ENCODE measurements at places on chromosomes 11 and 22.
A peak's percentile ranks its signal among the peaks of the same experiment; 100 is the strongest.

GRCh38 chr11:110514967-110515366 lies 85.2 kb downstream of the FDX1 start:
- no peak for DNase-seq

- DNase-seq, result no peak
These were observed 93.3 kb downstream of the BRD1 start for GRCh38 chr22:49734390-49734789.

GRCh38 chr22:38270091-38270992 lies 2.5 kb downstream of the TMEM184B start:
- DNase-seq, result peak; percentile 14

DNA sequence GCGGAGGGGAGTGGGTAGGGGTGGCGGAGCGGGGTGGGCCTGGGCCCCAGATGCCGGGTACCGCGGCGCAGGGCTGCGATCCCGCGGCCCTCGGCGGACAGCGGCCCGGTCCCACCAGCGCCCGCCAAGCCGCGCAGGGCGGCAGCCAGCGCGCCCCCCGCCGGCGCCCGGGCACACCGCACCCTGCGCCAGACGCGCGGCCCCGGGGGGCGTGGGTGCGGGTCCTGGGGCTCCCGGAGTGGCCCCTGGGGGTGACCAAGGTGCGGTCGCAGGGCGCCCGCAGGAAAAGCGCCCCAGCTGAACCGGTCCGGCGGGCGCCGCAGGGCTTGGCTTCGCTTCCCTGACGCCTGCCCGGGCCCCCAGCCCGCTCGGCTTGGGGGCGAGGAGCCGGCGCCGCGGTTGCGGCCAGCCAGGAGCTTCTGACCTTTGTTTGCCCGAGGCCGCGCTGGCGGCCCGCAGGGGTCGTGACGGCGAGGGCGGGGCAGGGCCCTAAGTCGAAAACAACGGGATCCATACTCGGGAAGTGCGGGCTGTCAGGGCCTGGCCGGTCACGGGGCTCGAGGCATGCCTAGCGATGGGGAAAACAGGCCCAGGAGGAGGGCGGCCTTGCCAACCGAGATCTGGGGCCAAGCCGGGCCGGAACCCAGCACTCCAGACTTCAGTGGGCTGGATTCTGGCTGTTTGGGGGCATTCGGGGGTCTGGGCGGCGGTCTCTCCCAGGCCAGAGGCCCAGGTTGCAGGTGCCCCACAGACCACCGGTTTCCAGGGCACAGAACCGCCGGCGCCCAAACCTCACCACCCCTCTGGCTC lies 581 bp upstream of the AP5B1 start:
- no peak for DNase-seq

GRCh38 chr11:45156201-45156600 lies 9.8 kb downstream of the PRDM11 start:
- no peak for DNase-seq

DNA sequence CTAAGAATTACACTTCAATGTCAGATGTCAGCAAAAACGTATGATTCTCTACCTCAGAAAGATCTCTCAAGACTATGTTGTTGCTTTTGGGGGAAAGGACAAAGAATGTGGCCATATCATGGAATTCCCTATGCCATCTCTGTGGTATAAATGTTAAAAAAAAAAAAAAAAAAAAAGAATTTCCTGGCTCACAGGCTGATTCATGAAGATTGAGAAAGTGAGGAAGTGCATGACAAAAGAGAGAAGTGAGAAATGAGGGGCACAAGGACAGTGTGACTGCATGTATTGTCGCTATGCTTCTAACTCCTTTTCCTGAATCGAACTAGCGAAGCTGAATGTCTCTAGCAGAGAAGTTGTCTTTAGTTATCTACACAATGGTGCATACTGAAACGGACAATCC lies 80.6 kb upstream of the CARD18 start:
- no peak for DNase-seq

- no peak for DNase-seq
These were observed 24.9 kb upstream of the EMSY start for GRCh38 chr11:76419896-76420295.

DNA sequence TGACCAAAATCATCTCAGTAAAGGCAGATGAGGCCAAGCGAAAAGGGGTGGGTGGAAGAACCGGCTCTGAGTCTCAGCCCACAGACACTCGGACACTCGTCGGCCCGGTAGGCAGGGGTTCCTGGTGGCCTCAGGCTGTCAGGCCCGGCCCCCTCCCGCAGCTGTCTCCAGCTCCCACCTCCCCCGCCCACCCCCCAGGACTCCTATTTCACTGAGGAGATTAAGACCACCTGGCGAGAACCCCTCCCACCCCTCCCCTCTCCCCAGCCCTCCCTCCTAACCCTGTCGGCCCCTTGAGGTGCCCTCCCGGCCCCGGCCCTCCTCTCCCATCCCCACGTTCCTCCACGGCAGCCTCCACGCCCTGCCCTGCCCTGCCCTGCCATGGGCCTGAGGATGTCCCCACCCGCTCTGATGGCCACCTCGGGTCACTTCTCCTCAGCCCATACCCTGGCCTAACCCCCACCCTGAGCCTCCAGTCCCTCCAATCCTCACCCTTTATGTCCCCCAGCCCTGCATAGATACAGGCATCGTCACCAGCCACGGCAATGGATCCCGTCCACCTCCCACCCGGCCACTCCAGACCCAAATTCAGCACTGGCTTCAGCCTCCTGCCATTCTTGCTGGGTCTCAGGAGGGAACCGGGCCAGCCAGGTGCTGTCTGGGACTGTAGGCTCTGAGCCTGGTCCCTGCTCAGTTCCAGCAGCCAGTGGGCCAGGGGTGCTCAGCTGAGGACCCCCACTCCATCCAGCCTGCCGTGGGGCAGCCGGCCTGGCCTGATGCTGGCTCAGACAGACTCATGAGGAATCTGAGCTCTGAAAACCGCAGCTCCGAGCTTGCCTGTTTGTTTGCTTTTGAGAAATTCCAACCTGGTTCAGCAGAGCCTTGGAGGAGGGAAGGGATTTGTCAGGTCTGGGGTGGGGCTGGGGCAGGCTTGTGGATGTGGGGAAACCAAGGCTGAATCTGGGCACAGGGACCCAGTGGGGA lies 9.8 kb upstream of the TBX1 start:
- DNase-seq, result peak; percentile 76

DNA sequence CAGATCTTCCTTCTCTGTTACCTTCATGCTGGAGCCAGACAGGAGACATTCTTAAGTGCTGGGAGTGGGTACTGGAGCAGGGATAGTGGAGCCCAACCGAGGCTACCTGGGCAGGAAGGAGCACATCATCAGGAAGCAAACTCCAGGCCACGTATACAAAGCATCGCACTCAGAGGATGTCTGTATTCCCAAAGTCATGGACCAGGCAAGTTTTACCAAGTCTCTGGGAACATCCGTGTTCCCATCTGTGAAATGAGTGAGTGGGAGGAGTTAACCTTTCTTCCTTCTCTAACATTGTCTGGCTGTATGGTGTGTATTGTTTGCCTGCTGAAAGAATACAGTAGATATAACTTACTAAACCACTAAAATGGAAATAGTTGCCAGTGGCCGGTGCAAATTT lies 175.0 kb upstream of the TMEM45B start:
- no peak for DNase-seq

DNA sequence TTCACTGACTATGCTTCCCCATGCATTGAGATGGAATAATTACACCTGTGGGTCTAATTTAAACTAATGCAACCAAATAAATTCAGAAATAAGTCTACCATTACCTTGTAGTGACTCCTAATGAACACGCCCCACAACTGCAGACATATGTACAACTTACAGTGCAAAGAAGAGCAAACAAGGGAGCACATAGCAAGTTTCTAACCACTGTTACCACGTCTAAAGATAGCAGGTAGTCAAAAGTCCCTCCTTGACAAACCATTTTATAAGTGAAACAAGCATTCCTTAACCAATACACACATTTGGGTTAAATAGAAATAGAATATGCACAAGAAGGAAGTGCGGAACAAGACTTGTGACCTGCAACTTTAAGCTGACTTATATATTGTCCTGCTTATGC lies 20.6 kb downstream of the PHF21A start:
- no peak for DNase-seq

DNA sequence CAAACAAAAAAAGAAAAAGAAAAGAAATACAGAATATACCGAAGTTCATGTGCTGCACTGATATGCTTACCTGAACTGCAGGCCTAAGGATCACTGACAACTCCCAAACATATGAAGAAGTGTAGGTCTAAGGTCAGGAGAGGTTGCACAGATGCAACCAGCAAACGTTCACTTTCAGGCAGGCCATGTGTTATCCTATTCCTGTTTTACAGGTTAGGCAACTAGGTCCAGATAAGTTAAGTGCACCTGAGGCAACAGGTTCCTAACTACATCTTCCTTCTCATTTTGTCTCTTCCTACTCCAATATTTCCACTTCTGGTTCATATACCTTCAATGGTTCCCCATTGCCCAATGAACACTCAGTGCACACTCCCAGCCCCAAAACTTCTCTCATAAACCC lies 15.1 kb downstream of the PI4KA start:
- no peak for DNase-seq

DNA sequence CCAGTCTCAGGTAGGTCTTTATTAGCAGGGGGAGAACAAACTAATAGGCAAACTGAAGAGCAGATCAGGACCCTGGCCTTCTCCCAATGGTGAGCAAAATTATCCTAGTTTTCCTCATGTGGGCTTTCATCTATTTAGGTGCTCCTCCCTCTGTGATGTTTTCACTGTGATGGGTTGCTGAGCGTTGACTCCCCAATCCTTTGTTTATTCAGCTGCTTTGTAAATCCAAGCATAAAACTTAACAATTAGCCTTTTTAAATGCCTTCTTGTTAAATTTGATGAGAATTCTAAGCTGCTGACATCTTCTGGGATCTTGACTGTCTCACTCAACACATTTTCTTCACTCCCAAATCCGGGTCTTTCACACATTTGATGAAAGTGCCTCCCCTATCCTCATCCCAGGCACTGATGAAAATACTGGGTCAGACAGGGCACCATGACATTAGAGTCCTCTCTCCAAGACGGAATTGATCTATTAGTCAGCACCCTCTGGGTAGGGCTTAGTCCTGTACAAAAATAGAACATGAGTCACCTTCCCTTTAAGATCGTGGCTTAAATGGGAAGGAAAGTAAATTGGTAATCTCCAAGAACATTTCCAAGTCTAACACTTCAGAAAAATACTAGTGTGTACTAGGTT lies 199.3 kb upstream of the ISX start:
- DNase-seq, result no peak
